ENCODE measurements at places on chromosomes 2 and 18.

DNA sequence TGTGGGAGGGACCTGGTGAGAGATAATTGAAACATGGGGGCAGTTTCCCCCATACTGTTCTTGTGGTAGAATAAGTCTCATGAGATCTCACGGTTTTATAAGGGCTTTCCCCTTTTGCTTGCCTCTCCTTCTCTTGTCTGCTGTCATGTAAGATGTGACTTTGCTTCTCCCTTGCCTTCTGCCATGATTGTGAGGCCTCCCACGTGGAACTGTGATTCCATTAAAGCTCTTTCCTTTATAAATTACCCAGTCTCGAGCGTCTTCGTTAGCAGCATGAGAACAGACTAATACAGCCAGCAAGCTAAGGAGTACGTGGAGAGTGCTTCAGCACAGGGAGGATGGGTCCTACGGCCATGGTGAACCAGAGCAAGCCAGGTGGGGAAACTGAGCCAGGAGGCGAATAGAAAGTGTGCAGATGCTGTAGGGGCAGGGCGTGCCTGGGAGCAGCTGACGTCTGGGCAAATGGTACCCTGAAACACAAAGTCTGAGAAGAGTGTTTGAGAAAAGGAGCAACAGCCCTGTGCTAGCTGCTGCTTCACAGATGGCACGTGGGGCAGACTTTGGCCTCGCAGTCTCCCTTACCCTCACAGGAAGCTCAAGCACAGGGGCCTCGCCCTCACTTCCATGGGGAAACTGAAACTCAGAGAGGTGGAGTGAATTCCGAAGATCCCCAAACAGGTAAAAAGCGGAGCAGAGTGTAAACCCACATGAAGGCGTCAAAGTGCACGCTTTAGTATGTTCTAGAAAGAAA lies 64.2 kb downstream of the MYT1L start:
- no peak for DNase-seq

GRCh38 chr2:88591698-88592097 lies 35.6 kb downstream of the EIF2AK3 start:
- no peak for DNase-seq

- DNase-seq: no peak
These were observed 180.6 kb downstream of the ATAD2B start for GRCh38 chr2:23746141-23746863.

DNA sequence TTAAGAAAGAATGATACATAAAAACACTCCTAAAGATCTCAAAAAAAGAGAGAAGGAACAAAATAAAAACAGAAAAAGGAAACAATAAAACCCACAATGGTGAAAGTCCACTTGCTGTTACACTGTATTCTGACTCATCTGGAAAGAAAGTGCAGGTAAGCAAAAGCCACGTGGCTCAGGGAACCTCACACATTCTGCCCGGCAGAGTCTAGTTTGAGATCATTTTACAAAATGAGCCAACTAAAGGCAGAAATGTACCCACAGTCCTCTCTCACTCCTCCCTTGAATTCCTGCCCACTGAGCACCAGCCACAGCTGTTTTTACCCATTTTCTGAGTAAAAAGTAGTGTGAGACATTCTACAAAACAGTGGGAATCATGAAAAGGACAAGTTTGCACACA lies 10.0 kb downstream of the KCNH7 start:
- DNase-seq: no peak

DNA sequence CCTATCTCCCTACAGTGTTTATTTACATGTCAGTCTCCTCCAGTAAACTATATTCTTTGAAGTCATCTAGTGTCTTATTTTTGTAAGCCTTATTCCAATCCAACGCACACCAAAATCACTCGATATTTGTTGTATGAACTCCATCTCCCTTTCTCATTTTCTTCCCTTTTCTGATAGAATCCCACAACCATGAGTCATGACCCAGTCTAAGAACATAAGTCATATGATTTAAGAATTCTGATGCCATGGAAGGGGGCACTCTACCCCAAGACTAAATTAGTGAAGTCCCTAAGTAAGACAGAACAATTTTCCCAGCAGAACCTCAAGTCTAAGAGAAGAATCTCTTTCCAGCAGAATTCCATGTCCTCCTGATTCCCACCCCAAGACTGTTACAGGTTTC lies 5.4 kb downstream of the CHMP3 start:
- DNase-seq: no peak

DNA sequence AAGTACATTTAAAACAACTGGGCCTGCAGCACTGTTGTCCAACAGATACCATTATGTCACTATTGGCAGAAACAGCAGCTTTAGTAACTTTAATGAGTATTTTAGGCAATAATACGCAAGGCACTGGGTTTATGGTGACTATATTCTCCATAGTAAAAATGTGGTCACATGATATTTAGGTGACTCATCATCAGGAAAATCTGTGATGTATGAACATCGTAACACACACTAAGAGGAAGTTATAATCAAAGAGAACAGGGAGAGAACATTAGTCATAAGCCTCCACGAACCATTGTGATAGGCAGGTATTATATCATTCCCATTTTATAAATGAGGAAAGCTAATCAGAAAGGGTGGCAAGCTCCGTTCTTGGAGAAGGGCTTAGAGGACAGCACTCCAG lies 36.9 kb downstream of the RAPH1 start:
- DNase-seq: no peak

- no peak for DNase-seq
These were observed 116.1 kb downstream of the SPTBN1 start for GRCh38 chr2:54572262-54572635.

GRCh38 chr18:3972291-3972930 lies 482.7 kb downstream of the DLGAP1 start:
- no peak for DNase-seq

DNA sequence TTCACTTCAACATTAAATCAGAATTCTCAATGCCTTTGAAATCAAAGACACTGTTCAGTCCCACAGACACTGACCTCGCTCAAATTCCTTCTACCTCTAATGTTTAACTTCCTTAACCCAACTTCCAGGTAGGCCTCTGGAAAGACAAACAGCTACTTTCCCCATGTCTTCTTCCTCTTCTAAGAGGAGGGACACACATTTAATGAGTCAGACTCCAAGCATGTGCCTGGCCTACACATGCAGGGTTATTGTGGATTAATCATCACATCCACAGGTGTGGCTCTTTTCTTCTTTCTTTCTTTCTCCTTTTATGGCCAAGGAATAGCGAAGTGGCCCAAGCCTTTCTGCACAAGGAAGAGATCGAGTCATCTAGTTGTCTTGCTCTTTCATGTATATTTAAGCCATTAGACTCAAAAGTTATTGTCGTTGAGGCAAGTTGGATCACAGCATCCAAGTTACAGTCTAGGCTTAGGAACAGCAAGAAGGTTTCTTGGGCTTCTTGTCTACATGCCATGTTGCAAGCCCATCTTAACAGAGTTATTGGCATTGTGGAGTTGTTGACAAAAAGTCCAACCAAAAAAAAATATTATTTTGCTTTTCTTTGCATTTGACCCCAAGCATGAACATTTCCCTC lies 387.8 kb downstream of the IRS1 start:
- DNase-seq: no peak

DNA sequence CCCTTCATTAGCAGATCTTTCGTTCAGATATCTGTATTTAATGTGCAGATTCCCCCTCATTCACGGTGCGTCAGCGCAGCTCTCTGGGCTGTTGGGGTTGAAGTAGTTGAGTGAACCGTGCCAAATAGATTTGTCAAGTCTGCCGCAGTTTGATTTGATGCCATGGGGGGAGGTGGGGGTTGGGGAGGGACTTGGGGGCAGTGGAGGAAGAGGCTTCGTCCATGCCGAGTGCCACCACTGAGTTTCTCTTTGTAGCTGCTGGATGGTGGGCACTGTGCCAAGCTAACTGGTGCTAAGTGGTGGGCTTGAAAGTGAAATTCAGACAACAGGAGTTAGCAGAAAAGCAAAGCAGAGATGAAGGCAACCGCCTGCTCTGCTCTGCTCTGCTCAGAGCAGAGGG lies 47.9 kb downstream of the NRP2 start:
- no peak for DNase-seq

- no peak for DNase-seq
These were observed 25.9 kb upstream of the FAHD2A start for GRCh38 chr2:95376311-95377215.

- peak; percentile 4 for DNase-seq
These were observed 19.2 kb upstream of the TMEM177 start for GRCh38 chr2:119659601-119660342.

DNA sequence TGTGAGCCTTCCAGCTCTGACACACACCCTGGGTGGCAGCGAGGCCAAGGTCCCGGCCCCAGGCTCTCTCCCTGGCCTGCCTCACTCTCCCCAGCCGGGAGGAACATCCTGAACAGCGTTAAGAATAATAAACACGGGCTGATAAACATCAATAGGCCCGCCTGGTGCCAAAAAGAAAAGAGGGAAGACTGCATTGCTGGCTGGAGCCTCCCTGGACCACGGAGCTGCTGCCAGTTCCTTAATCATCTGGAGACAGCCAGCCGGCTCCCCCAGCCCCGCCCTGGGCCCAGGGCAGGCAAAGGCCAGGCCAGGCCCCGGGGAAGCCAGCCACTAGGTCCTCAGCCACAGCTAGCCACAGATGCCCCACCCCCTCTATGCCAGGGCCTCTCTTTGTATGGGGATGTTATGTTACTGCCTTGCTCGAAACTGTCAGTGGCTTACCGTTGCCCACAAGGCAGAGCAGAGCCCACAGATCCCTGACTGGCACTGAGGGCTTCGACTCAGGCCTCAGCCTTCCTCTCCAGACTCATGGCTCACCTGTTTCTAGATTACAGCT lies 293.7 kb downstream of the DYSF start:
- DNase-seq: no peak

DNA sequence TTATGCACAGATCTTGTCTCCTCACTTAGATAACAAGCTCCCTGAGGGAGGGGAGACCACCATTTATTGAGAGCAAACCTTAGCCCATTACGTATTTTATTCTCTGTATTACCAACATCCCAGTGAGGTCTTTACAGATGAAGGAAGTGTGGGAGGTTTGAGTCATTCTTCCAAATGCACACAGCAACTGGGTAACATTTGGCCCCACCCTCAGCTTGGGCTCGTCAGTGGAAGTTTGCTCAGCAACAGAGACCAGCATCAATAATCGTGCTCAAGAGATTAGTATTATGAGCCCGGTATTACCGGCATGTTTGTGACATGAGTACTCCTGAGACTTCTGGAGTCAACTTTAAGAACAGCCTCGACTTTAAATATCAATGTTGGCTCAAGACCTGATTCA lies 168.6 kb downstream of the ETAA1 start:
- DNase-seq: no peak

DNA sequence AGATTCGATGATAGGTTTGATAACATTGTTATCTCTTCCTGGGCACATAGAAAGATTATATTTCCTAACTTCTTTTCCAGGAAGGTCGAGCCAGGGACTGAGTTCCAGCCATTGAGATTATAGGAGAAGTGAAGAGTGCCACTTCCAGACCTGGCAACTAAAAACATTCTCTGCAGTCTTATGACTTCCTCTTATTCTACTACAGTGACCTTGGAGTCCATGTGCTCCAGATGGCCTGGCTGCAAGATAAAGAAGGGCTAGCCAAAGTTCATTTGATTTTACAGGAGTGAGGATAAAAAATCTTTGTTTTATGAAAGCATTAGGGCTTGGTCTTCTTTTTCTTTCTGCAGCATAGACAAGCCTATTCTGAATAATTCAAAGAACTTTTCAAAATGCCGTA lies 363.0 kb downstream of the FSIP2 start:
- DNase-seq: no peak

DNA sequence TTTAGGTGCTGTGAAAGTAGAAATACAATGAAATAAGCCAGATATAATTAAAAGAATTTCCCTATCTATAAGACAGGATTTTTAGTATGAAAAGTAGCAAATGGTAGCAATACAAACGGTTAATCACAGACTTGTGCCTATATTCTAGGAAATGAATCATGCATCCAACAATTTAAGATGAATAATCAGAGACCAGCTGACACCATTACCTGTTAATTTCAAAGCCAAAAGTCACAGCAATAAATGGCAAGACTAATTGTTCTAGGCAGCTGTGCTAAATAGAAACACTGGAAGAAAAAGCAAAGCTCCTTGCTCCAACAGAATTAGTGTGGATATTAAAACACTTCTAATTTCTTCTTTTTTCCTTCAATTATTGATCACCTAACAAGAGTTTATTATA lies 35.1 kb upstream of the MPP4 start:
- no peak for DNase-seq

GRCh38 chr2:238370094-238370822 lies 49.9 kb downstream of the TRAF3IP1 start:
- DNase-seq: no peak

GRCh38 chr18:21636769-21637168 lies 24.7 kb downstream of the SNRPD1 start:
- no peak for DNase-seq

DNA sequence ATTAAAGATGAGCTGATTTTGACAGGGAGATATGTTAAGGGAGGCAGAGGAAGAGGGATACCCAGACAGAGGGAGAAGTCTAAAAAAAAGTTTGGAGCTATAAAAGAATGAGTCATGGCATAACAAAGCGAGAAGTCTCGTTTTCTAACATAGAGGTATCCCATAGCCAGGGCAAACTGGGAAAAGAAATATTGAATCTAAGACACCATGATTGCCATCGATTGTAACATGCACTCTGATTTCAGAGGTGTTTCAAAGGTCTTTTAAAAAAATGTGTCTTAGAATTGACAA lies 110.7 kb downstream of the MDH1 start:
- no peak for DNase-seq

DNA sequence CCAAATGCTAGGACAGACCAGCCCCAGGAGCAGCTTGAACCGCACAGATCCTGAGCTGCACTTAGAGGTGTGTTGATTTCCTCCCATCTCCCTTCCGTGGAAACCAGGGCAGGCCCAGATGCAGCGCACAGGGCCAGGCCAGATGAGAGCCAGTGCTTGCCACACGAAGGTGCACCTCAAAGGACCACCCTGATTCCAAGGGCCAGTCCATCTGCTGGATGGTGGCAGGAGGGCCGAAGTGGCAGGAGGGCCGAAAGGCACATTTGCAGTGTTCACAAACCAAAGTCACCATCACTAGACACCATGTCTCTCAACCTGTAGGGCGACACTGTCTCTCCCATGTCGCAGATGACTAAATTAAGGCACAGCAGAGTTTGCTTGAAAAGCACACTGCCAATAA lies 370.7 kb upstream of the MYT1L start:
- DNase-seq: no peak

GRCh38 chr18:46373131-46373530 lies 268.9 kb downstream of the HAUS1 start:
- DNase-seq: no peak

GRCh38 chr2:127685410-127686080 lies 10.2 kb upstream of the LIMS2 start:
- DNase-seq: no peak

DNA sequence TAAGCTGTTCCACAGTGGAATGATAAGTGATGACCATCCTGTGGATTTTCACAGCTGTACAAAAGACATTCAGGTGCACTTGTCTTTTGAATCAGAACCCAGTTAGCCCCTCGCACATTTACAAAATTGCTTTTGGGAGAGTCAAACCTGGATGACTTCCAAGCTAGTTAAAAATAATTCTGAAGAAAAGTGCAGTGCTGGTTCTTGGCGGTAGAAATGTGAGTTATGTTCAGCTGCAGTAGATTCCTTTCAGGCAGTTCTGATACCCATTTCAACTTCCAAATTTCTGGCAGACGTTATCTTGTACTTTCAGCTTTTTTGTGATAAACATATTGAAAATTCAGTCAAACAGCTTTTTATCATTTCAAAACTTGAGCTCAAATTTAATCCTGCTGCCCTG lies 324.7 kb downstream of the NRXN1 start:
- no peak for DNase-seq

Data from activated CD4-positive, CD25-positive, alpha-beta regulatory T cell (primary cell).